ENCODE measurements at places on chromosomes 6 and 20. TPM values are rescaled to one million over a fixed set of nuclear protein-coding genes. Genes with fewer than 3 reads are reported as not detected.

DNA sequence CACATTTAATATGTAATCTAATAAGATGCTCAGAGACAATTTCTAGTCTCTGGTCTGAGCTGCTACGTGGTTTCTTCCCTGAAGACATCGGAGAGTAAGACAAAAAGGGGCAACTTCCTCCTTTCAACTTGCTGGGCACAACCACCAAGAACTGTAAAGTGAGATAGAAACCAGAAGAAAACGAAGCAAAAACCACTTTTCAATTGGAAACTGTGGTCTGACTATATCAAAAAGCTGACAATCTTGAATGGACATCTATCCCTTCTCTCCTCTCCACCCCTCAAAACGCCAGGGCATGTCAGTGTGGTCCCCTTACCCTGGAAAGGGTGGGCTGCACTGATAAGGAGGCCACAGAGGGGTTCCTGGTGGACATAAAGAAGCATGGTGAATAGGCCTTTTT lies 269.1 kb downstream of the CD83 start:
- no peak for DNase-seq

DNA sequence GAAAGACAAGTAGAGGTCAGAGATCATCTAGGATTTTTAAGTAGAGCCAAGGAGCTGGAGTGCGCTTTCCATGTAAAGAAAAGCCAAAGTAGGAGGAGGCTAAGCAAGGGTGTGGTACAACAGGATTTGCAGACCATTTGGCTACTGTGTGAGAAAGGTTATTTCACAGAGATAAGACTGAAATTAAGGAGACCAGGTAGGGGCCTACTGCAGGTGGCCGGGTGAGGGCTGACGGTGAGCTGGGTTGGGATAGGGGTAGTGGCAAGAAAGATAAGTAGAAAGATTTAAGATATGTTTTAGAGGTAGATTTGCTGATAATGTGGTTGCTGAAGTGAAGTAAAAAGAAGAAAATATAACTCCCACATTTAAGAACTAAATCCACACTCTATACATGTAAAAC lies 3.8 kb downstream of the BLOC1S5 start:
- DNase-seq = no peak

DNA sequence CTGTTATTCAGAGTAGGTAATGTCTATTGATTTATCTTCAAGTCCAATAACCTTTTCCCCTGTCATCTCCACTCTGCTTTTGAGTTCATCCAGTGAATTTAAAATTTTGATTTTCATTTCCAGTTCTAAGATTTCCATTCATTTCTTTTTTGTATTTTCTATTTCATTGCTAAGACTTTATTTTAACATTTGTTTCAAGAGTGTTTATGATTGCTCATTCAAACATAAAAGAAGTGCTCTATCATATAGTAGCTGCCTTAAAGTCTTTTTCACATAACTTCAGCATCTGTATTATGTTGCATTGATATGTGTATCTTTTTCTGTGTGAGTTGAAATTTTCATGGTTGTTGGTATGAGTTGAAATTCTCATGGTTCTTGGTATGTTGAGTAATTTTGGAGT lies 341.6 kb downstream of the SOX4 start:
- DNase-seq = no peak

- peak; percentile 52 for DNase-seq
Observed at GRCh38 chr20:36153736-36154699, 522 bp upstream of the EPB41L1 start.

DNA sequence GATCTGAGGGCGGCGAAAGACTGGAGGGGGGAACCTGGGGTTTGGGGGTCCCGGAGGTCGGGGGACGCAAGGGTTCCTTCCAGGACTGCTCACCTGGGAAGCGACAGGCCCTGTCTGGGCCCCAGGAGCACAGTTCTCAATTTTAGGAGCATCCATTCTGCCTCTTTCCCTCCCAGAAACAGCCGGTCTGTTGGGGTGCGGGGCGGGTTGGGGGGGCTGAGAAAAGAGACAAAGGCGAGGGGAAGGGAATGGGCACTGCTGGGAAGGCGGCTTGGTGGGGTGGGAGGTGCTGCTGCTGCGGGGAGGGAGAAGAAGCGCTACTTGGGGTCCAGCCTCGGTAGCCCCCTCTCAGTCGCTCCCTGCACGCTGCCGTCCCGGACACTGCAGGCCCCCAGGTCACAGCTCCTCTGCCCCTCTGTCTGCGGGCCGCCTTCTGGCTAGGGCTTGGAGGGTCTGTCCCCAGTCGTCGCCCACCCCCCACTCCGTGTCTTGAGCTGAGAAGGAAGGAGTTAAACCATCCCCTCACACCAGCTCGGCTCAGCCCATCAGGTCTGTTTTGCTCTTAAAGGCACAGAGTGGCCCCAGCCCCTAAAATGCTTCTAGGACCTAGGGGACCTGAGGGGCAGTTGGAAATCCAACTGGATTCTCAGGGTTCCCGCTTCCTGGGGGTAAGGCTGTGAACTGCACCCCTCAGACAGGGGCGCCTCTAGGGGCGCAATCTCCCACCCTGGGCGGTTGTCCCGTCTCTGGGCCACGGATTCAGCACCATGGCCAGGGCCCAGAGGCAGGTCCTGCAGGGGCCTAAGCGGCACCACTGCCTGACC lies 690 bp downstream of the GDAP1L1 start:
- peak; percentile 38 for DNase-seq

DNA sequence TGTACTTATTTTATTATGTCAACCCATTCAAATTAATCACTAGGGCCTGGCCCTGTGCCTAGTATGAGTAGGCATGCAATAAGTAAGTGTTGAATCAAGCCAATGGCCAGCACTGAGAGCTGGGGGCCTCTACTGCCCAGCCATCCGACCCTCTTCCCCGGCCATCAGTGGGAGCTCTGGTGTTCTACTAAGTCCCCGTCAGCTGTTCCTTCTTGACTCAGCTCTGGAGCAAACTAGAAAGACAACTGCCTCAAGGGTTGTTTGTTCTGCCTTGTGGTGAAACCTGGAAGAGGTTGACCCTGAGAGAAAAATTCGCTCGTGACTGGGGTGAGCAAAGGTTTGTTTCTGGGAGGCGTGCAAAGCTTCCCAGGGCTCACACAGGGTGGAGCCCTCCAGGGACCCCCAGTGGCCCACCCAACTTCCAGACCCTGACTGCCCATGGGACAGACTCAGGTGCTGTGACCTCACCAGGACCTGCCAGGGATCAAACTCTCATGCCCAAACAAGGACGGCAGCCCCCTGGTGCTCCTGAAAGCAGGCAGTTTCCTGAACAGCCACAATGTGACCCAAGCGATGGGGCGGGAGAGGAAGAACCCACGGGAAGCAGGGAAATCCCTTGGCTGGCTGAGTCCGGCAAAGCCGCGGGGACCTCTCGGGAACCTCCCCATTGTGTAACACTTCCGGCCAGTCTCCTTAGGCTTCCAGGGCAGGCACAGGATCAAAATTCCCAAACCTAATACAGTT lies 50.4 kb downstream of the BANF2 start:
- peak; percentile 59 for DNase-seq

DNA sequence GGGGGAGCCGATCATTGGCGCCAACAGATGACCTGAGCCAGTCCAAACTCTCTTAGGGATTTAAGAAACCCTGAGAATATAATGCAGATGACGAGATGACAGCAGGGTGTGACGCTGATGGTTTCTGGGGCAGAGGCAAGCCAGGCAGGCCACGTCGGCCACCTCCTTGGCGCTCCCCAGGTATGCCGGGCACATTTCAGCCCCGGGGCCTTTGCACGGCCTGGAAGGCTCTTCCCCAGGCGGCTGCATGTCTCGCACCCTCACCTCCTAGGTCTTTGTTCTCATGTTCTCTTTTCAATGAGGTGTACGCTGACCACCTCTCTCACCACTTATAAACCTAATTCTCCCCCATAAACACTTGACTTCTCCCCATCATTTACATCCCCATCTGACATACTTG lies 64.9 kb downstream of the RBM38 start:
- no peak for DNase-seq

GRCh38 chr20:18718129-18718528 lies 95.5 kb upstream of the SCP2D1 start:
- no peak for DNase-seq

Gene MUCL3
- not detected for total RNA-seq

Gene MDFI
- not detected for total RNA-seq
